Stimulated activated naive CD4-positive, alpha-beta T cell (primary cell): ENCODE measurements at places on chromosomes 11 and 22.

GRCh38 chr11:123570939-123571580 is 83.4 kb downstream of the SCN3B start:
- DNase-seq: no peak

DNA sequence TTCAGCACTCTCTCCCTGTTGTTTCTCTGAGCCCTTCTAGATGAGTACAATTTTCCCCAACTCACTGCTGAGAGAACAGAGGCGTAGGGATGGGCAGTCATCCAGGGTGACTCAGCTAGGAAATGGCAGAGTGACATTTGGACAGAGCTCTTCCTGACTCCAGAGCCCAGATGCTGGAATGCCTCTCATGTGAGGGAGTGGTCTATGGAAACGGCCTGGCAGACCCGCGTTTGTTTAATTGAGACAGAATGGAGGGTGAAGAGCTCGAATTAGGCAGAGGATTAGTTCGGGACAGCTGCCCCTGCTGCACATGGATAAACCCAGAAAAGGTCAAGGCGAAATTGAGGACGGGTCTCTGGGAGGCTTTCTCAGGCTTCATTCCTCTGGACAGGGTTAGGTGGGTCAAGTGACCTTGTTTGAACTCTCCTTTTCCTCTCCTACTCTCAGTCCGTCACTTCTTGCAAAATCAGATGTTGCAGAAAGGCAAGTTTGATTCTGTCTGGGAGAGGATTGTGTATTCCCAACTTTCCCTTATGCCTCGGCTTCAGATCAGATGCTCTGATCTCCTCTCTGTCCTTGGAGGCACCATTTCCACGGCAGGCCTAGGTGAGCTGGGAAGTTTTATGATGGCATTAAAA is 7.6 kb upstream of the LMO2 start:
- DNase-seq: no peak

GRCh38 chr22:46376908-46377524 is 41.5 kb downstream of the TRMU start:
- no peak for DNase-seq

DNA sequence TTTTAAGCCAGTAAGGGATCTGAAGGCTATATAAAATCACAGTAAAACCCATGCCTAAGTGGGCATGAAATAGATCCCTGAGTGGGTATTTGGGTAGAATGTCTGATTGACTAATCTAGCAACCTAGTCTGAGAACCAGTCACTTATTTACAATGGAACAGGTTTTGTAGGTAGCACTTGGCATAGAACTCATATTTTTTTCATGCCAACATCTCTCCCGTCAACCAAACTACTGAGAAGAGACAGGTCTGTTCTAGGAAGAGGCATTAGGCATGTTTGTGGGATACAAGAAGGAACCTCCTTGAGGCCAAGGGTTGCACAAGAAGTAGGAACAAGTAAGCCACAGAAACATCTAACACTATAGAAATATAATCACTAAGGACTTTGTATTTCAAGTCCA is 840.4 kb upstream of the TENM4 start:
- no peak for DNase-seq

DNA sequence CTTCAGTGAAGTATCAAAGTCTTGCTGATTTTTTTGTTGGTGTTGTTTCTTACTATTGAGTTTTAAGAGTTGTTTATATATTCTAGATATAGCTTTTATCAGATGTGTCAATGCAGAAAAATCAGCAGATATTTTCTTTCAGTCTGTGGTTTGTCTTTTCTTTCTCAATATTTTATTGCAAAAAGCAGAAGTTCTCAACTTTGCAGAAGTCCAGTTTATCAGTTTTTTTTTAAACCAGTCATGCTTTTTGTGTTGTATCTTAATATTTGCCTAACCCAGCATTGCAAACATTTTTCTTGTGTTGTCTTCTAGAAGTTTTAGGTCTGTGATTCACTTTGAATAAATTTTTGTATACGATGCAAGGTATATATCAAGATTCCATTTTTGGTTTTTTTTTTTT is 7.0 kb downstream of the ASRGL1 start:
- DNase-seq: no peak

- peak; percentile 80 for DNase-seq
These were observed 2.1 kb downstream of the FAM111A start for GRCh38 chr11:59144579-59145345.

GRCh38 chr11:45885274-45885920 is at the start of gene MAPK8IP1:
MAPK8IP1 (plus strand) TSS chr11:45885651; CDS start chr11:45885821, 170 bp downstream.
- DNase-seq: peak; percentile 54

DNA sequence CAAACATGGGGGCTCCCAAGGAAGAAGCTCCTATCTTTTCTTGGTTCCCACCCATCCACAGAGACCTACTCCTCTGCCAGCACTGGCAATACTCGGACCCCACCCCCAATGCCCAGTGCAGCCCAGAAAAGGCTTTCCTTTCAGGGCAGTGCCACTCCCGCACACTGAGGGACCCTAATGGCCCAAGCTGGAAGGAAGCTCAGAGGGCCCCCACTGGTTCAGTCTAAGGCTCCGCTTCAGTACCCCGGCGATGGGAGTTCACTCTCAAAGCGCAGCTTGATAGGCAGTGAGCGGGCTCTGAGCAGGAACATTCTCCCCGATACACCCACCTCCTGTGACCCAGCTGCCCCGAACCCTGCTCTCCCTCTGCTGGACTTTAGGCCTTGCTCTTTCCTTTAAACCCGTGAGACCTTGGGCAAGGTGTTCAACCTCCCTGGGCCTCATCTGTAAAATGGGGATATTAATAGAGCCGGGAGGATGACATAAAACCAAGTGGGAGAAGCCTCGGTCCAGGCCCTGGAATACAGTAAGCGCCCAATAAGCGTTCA is 48.4 kb downstream of the CHRDL2 start:
- no peak for DNase-seq

DNA sequence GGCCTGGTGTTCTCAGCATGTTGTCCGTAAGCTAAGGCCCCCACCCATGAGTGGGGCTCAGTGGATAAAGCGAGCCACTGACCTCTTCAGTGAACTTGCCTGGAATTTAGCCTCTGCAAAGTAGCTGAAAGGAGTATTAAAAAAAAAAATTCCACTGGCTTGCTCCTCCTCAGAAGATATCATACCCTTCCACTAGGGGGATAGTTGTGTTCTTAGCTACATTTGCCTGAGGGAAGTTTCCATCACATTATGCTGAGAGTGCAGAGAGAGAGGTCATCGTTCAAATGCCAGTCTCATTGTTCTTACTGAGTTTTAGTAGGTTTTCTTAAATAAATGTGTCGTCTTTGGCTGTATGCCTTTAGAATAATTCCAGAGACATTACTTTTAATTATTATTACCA is 879.7 kb downstream of the JRKL start:
- no peak for DNase-seq

GRCh38 chr11:112522536-112522935 is 261.9 kb upstream of the PLET1 start:
- no peak for DNase-seq

DNA sequence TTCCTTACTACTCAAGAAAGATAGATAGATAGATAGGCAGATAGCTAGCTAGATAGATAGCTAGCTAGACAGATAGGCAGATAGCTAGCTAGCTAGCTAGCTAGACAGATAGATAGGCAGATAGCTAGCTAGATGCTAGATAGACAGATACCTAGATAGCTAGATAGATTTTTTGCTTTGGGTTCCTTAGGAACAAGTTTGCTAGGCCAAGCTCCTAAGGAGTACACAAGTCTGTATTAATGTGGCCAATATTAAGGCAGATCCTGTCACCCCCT is 61.7 kb upstream of the VPREB1 start:
- no peak for DNase-seq

DNA sequence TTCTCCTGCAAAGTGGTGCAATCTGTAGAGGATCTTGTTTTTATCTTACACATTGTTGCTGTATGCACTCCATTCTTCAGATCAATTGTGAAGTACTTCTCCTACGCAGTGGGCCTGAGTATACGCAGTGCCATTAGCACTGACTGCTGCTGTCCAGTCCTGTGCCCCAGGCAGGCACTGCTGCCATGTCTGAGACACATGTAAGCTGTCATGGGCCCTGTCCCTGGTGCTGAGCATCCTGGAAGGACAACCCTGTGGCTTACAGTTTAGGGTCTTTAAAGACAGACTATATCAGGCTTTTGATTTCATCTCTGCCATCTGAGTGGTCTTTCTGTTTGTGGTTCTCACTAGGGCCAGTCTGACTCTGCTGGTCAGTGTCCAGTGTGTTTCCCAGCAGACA is 44.8 kb upstream of the PTPN5 start:
- DNase-seq: no peak

GRCh38 chr11:69640260-69640994 is 529 bp upstream of the CCND1 start:
- peak; percentile 10 for DNase-seq

DNA sequence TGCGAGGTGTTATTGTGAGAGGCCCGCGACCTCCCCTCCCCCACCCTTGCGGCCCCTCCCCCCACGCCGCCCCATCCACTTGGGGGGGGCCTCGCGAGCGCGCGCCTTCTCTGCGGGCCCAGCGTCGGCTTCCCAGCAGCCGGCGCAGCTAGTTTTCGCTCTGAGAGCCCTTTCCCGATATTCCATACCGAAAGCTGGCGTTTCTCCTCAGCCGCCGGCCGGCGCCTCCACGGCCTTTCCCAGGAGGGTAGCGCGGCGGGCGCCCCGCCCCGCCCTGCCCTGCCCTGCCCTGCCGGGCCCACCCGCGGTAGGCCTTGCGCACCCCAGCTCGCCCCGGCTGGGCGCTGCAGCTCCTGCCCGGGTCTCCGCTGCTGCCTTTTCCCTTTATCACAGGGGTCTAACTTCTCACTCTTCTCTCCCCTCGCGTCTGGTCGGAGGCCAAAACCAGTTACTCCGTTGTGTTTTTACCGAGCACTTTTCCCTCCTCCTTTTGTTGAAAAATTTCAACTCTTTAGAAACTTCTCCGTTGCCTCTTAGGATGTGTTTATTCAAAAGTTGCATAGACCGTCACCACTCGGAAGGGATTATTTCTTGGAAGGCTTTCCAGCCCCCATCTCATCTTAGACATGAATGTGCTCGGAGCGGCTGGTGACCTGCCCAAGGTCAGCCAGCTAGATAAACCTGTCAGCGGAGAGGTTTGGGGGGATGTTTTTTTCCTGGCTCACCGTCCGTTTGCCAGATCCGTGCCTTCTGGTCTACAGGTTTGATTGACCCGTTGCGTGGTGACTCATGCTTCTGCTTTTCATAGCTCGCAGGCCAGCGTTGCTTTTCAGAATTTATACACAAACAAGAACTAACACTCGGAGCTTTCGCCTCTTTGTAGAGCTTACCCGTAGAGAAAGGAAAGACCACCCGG is 648 bp downstream of the PAFAH1B2 start:
- DNase-seq: peak; percentile 18

DNA sequence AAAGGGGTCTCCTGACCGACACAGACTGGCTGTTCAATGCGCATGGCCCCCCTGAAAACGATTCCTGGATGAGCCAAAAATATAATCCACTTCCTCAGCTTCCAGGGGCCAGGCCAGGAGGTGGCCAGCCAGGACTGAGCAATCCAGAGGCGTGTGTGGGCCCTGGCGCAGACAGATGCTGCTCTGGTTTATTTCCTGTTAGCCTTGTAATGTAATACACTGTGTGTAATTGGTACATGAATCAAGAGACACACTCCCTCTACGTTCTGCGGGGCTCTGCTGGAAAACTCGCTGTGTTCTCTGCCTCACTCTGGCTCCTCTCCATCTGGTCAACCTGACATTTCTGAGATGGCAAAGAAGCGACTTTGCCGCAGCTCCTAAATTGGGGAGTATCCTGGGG is 26.3 kb upstream of the ISX start:
- no peak for DNase-seq

GRCh38 chr22:23138584-23139435 is 3.0 kb downstream of the RSPH14 start:
- no peak for DNase-seq

GRCh38 chr11:118536726-118537125 is 5.7 kb downstream of the TMEM25 start:
- no peak for DNase-seq

GRCh38 chr11:117281159-117281558 is 10.0 kb upstream of the BACE1-AS start:
- DNase-seq: no peak

DNA sequence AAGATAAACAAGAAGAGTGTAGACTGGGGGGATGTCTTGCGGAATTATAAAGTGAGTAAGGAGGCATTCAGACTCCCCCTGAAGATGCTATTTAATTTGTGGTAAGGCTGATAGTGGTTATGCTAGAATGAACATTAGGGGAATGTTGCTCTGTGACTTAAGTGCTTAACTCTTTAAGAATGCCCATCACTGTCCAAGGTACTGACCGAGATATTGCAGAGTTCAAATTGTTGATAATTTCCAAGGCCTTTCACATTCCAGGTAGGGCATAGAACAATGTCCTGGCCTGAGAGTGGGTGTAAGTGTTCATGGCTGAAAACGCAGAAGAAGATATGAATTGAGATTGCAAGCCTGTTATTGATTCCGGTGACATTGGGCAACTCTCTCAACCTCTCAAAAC is 90.3 kb upstream of the SEZ6L start:
- no peak for DNase-seq

DNA sequence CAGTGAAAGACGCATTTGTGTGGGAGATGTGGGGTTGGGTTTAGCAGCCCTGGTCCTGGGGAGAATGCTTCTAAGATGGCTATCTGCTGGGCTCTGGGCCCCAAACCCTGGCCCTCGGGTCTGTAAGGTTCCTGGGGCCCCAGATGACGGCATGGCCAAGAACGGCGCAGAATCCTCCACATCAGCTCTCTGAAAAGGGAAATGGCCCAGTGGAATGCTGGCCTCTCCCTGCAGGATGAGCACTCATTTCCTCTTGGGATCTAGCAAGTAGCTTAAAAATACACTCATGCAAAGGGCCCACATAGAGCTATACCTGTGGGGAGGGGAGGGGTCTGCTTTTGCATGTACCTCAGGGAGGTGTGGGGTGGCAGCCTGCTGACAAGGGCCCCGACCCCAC is 37.5 kb upstream of the LINC01488 start:
- DNase-seq: no peak

GRCh38 chr22:49394116-49394785 is 433.4 kb downstream of the BRD1 start:
- DNase-seq: no peak

GRCh38 chr11:119024430-119025098 is 6.0 kb downstream of the TRAPPC4 start:
- DNase-seq: no peak

DNA sequence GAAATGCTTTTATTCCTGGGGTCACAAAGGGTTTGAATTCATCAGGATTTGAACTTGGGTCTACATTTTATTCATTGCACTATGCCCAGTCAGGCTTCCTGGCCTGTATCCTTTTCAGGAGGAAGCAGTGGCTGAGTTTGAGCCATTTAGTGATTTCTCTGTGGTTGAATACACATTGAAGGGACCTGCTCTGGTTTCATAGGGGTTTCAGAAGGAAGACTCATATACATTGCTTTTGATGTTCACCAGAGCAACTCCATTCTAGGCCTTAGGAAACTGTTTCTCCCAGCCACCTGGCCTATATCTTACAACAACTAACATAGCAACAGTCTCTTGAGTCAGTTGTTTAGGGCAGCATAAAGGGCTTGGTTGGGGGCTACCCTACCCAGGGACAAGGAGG is 165.7 kb downstream of the INSC start:
- DNase-seq: no peak

DNA sequence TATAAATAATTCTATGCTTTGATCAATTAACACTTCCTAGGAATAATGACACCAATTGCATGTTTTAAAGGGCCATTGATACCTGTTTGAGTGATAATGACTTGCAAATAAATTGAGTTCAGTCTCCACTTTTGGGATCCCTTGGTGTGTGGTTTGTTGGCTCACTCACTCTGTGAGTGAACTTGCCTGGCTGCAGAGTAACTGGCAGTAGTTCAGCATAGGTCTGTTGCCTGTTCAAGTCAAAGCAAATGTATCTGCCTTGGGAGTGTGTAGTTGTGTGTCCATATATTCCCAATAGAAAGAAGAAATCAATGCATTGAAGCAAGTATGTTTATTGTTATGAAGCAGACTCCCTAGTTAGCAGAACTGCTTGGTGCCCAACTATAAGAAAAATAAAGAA is 49.3 kb downstream of the TRIM44 start:
- DNase-seq: no peak
